ENCODE measurements at places on chromosomes 12 and 14. TPM values are rescaled to one million over a fixed set of nuclear protein-coding genes. Genes with fewer than 3 reads are reported as not detected.

The RNASE3 gene
- not detected for total RNA-seq

The PGF gene
- total RNA-seq = 22.0 TPM

The MANSC1 gene
- 14.9 TPM for total RNA-seq

The EIF2S3B gene
- 1.3 TPM for total RNA-seq

The KRT73 gene
- total RNA-seq = not detected

The TSPAN11 gene
- total RNA-seq = not detected

The ACRBP gene
- total RNA-seq = 0.21 TPM

The KLRK1 gene
- total RNA-seq = 0.50 TPM

The SVOP gene
- total RNA-seq = not detected

The KRT5 gene
- not detected for total RNA-seq

The IL23A gene
- total RNA-seq = 0.34 TPM

The NUP107 gene
- 75.4 TPM for total RNA-seq

The OR4K15 gene
- total RNA-seq = not detected

The MYO1H gene
- total RNA-seq = not detected
